Activated CD4-positive, alpha-beta T cell treated with anti-CD3 and anti-CD28 coated beads, Interleukin-2, amount 10 ng/mL, durations not matched to agents 7 days and 5 days (primary cell): ENCODE measurements at places on chromosomes 16 and 17. TPM values are rescaled to one million over a fixed set of nuclear protein-coding genes. Genes with fewer than 3 reads are reported as not detected.

The HSD17B1 gene
- 0.97 TPM for total RNA-seq

The MRM1 gene
- total RNA-seq: 8.6 TPM

The APOBR gene
- 21.4 TPM for total RNA-seq

The PPP1R9B gene
- 117 TPM for total RNA-seq

The AOC2 gene
- total RNA-seq: 1.5 TPM

The CSH2 gene
- total RNA-seq: not detected

The TBC1D3H gene
- total RNA-seq: not detected

The DNAAF8 gene
- total RNA-seq: 0.21 TPM

The DPEP1 gene
- not detected for total RNA-seq

The HES7 gene
- total RNA-seq: 0.15 TPM

The DPEP2 gene
- 14.2 TPM for total RNA-seq

The TEFM gene
- 14.4 TPM for total RNA-seq

The TP53TG3 gene
- 0.73 TPM for total RNA-seq

The CHCT1 gene
- not detected for total RNA-seq

The GPRC5B gene
- total RNA-seq: 0.25 TPM

The SPEM3 gene
- not detected for total RNA-seq

The MYADML2 gene
- total RNA-seq: not detected

The TMEM238L gene
- not detected for total RNA-seq

DNA sequence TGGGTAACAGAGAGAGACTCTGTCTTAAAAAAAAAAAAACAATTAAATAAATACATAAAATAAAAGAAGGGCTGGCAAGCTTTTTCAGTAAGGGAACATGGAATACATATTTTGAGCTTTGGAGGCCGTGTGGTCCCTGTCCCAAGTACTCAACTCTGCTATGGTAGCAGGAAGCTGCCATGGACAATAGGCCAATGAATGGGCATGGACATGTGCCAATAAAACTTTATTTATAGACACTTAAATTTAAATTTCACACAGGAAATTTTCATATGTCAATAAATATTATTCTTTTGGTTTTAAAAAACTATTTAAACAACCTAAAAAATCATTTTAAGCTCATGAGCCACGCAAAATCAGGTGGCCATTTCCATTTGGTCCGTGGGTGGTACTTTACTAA is 3.8 kb downstream of the OTOA start:
- DNase-seq: no peak

DNA sequence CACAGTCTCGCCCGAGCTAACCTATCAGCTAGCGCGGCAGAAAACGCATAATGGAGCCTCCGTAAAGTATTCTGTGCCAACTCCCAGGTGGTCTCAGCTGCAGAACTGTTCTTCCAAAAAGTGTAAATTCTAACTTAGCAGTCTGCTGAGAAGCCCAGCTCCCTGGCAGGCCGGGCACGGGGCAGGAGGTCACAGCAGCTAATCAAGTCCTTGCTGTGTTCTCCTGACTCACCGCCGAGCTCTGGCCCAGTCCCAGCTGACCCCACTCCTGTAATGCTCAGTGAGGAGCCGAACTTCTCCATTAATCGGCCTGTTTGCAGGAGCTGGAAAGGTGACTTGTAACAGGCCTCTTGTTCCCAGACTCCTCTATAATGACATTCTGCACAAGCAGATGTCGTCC is 193.3 kb downstream of the IRX3 start:
- DNase-seq: no peak

- no peak for DNase-seq
These were observed 176.2 kb downstream of the SNX29 start for GRCh38 chr16:12152740-12153139.

GRCh38 chr16:4915226-4915761 is 21.7 kb downstream of the PPL start:
- no peak for DNase-seq

- DNase-seq: no peak
These were observed 43.9 kb downstream of the RAI1 start for GRCh38 chr17:17725011-17725751.

DNA sequence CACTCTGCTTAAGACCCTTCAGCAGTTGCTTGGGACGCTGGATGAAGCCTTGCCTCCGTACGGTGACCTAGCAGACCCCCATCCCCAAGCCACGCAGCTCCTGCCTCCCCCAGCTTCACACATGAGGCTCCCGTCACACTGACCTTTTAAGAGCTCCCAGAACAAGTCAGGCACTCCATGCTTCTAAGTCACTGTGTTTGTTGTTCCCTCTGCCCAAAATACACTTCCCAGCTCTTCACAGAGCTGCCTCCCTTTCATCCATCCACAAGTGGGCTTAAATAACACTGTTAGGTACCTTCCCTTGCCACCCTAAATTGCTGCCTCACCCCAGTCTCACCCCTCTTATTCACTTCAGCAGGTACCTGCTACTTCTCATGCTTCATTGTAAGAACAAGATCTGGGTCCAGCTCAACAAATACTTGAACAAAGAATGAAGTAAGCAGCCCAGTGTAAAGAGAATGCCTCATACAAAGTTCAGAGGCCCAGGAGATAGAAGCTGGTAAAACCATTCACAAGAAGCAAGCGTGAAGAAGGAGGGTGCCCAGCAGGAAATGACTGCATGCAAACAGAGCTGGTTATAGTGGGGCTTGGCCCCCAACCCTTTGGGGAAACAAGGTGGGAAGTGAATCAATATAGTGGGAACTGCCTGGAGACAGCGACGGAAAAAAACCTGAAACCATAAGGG is 5.8 kb downstream of the ZC3H7A start:
- DNase-seq: no peak

- no peak for DNase-seq
These were observed 149.6 kb downstream of the KATNIP start for GRCh38 chr16:27699540-27699939.

GRCh38 chr17:46158323-46159296 is 34.6 kb downstream of the KANSL1 start:
- DNase-seq: no peak

- DNase-seq: no peak
These were observed 41.9 kb upstream of the CHMP6 start for GRCh38 chr17:80949451-80950421.

- no peak for DNase-seq
These were observed 36.5 kb downstream of the CACNG1 start for GRCh38 chr17:67080804-67081203.

- peak; percentile 14 for DNase-seq
These were observed 15.5 kb upstream of the USP22 start for GRCh38 chr17:21058098-21058893.

DNA sequence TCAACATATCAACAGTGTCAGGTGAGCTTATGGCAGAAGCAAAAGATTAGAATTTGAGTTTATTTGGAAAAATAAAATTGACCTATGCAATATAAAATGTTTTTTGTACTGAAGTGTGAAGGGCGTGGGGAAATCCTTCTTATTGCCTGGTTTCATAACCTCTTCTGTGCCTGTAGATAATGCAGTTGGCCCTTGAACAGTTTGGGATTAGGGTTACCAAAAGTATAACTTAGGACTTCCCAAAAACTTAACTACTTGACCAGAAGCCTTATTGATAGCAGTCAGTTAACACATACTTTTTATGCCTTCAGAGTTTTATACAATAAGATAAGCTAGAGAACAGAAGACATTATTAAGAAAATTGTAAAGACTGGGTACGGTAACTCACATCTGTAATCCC is 66.0 kb downstream of the TMC6 start:
- DNase-seq: no peak

DNA sequence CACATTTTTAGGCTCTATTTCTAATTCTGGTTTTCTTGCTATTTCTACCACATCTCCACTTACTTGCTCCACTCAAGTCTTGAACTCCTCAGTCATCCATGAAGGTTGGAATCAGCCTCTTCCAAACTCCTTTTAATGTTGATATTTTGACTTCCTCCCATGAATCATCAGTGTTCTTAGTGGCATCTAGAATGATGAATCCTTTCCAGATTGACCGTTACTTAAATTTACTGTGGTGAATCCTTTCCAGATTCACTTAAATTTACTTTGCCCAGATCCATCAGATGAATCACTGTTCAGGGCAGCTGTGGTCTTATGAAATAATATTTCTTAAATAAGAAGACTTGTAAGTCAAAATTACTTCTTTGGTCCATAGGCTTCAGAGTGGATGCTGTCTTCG is 32.4 kb downstream of the CLTC start:
- DNase-seq: no peak

- no peak for DNase-seq
These were observed 23.3 kb downstream of the CEP131 start for GRCh38 chr17:81199482-81199830.

DNA sequence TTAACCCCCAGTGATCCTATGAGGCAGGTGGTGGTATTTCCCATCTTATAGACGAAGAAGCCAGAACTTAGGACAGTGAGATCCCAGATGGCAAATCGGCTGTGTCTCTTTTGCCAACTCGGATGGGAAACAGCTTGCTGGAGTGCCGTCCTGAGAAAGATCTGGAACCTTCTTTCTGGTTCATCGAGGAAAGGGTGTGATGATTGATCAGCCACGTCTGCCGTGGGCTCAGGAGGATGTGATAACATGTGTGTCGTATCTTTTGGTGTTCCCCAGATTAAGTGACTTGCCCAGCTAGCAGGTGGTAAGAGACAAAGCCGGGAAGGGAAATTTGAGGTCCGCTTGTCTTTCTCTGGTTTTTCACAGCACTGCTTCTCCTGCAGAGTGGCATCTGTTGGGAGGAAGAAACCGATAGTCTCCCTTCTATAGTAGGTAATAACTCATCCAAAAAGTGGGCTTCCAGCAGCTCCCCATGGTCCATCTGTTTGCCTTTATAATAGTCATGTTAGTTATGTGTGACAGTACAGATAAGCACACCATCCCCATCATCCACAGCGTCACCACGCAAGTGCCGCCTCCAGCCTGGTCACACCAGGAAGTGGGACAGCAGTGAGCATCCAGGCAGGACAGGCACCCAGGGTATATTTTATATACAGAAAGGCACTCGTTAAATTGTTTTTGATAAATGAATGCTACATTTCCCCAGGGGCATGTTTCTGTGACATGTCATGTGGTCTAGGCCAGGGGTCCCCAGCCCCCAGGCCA is 175.5 kb downstream of the KATNIP start:
- no peak for DNase-seq

DNA sequence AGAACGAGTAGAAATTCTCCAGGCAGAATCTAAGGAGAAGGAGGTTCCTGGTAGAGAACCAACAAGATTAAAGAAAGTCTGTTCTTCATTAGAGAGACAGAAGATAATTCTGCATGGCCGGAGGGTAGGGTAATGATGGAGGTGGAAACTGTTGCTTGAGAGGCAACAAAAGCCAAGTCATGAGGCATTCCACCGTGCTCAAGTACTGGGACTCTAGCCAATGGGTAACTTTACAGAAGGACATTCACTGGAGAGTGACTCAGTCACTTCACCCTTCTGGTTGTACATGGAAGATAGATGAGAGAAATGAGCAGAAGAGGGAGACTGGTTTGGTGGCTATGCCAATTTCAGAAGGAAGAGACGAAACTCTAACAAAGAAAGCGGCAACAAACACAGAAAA is 53.6 kb upstream of the ANKFN1 start:
- no peak for DNase-seq

- peak; percentile 46 for DNase-seq
These were observed 149.6 kb upstream of the GNAO1 start for GRCh38 chr16:56041556-56042140.

DNA sequence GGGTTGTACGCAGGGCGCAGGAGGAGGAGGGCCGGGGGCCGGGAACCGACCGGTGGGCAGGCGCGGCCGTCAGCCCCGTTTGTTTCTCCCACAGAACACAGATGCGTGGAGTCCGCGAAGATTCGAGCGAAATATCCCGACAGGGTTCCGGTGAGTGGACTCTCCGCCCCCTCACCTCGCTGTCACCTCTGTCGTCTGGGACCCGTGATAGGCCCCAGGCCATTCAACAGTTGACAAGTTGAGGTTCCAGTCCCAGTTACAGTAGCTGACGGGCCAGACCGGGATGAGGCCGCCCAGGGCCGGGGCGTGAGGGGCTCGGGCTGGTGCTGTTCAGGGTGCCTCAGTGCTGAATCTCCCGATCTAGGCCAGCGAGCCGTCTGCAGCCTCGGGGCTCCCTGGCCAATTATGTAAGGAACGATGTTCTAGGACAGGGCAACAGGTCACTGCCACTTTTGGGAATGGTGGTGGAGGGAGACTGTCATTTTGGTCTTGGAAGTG is 628 bp downstream of the GABARAPL2 start:
- DNase-seq: peak; percentile 35

GRCh38 chr17:14359163-14360020 is 58.5 kb downstream of the HS3ST3B1 start:
- no peak for DNase-seq

DNA sequence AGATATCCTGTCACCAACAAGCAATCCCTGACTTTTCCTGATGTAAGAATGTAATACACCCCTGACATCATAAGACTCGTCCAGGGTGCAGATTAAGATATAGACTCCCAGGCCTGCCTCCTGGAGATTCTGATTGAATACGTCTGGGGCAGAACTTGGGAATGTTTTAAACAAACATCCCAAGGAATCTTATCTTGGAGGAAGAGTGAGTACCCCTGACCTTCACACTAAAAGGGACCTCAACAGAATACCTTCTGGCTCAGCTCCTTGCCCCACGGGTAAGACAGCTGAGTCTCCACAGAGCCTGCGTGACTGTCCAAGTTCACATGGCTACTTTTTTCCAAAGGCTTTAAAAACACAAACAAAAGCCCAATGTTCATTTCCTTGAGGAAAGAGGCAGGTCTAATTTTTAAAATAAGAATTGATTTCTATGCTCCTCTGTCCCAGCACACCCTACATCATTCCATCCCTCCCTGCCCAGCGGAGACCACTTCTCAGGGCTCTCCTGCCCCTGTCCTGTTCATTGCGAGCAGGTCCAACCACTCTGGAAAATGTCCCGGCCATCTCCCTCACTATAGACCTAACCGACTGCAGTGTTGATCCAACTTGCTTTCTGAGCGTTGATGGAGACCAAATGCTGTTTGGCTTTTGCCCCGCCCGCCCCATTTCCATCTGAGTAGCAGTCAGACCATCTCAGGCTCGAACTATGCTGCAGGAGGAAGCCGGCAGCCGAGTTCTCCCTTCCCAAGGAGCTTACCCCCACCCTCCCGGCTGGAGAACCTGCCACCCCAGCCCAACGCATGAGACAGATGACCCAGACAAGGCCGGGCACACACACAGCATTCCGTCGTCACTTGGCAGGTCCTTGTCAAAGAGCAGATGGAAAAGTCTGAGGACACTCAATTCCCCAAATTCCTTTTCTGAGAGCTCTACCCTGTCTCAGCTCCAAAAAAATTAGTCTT is 44.1 kb upstream of the MYH10 start:
- DNase-seq: no peak

GRCh38 chr17:1800240-1800639 is 29.5 kb downstream of the SMYD4 start:
- no peak for DNase-seq
